ENCODE measurements at places on chromosomes 11 and 22.

DNA sequence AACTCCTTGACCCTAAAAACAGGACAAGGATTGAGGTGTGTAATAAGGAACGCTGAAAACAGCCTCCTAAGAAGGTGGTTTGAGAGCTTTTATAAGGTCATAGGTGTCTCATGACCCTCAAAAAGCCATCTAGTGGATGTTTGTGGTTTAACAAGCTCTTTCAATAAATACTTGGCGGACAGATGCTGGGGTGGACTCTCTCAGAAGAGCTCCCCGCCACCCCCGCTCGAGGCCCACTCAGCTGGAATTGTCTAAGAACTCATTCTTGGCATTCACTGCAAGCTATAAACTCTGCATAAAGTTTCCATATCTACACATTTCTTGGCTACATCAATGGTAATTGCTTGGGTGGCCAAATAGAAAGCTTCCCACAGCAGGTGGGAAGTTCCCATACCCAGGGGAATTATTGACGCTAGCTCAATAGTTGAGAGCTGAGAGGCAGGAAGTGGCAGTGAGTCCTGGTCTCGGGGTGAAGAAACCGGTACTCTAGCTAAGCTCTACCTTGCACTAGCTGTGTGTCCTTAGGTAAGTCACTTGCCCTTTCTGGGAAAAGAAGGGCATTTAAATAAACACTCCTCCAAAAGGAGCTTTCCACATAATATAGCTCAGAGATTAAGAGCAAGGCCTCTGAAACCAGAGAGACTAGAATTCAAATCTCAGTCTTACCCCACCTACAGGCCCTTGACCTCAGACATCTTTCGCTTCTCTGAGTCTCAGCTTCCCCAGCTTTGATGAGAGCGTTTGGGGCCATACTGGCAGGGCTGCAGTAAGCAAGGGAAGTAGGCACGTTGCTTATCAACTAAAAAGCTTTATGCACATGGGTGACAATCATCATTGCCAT is 6.4 kb downstream of the MS4A15 start:
- DNase-seq: no peak

DNA sequence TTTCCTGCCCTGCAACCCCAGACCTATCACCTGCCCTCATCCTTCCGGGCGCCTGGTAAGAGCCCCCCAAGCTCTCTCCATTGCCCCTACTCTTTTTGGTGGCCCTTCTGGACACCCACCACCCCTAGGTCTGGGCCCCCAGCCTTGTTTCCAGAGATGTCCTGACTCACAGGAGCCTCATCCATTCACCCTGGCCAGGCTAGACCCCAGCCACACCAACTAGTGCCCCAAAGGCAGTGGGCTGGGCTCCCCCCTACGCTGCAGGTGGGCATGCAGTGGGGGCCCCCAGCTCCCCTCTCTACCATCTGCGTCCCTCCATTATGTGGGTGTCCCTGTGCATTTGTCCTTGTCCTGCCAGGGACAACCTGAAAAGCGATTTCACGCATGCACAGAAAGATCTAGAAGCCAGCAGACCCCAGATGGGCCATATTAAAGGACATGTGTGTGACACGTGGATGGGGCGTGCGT is 1.4 kb downstream of the MRGPRF start:
- DNase-seq: no peak

DNA sequence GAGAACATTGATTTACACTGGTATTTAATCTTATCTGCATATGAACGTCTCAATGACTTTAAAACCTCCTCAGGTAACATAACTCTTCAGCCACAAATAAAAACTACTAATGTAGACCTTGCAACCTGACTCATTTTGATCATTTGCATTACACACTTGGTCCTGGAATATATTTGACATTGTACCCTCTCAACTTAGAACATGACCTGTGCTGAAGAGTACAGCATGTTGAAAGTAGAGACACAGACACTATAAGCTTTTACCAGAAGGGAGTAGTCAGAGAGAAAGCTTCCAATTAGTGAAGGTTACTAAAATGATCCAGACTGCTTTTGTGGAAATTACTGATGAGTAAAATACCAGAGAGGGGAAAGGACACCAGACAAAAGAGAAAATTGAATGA is 390.6 kb upstream of the ANO3 start:
- no peak for DNase-seq

DNA sequence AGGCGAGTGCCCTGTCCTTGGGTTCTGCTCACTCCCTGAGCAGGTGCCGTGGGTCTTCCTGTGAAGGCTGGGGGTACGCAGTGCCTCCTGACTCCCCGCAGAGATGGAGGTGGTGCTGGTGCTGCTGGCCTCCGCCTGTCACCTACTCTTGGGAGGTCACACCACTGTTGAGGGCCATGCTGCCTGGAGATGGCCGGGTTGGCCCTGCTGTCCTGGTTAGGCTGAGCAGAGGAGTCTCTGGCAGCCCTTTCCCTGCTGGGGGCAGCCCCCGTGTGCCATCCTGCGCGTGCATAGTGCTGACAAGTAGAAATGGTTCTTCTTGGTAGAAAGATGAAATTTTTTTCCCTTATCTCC is 49.6 kb downstream of the MUC6 start:
- no peak for DNase-seq

- no peak for DNase-seq
These were observed 46.5 kb upstream of the TH start for GRCh38 chr11:2218031-2218633.

DNA sequence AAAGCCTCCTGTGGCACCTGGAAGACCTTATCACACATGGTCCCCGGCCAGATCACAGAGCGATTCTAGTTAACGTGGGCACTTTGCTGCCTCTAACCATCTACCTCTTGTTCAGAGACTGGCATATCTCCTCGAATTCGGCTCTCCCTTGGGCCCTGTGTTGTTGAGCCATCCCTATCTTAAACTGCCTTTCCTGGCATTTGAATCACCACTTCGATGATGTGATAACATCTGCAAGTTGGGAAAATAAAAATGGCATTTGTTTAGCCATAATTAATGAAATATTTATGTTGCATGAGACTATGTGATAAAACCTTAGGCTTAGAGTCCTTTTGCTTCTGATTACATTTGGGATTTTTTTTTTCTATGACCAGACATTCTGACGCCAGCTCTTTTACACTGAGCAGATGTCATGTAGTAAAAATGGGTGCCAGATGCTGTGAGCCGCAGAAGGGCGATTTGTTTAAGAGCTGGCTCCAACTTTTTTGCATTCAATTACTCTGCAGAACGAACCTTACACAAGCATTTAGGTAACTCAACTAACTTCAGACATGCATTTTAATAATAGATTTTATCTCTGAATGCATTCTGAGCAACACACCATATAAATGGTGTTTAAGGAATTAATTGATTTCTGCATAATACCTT is 58.5 kb upstream of the PARVA start:
- peak; percentile 85 for DNase-seq

- no peak for DNase-seq
These were observed 21.2 kb downstream of the MCM5 start for GRCh38 chr22:35421121-35421520.

- DNase-seq: no peak
These were observed 252.6 kb downstream of the BRD1 start for GRCh38 chr22:49574881-49575702.

- DNase-seq: no peak
These were observed 14.5 kb downstream of the SCGB1A1 start for GRCh38 chr11:62433141-62433903.

- DNase-seq: no peak
These were observed 2.9 kb downstream of the C1QTNF5 start for GRCh38 chr11:119337581-119338317.

- no peak for DNase-seq
These were observed 1.2 kb downstream of the AIP start for GRCh38 chr11:67483831-67484665.

- no peak for DNase-seq
These were observed 5.6 kb downstream of the SLC29A2 start for GRCh38 chr11:66365711-66366619.

- DNase-seq: no peak
These were observed 26.5 kb downstream of the SYT13 start for GRCh38 chr11:45259592-45259991.

DNA sequence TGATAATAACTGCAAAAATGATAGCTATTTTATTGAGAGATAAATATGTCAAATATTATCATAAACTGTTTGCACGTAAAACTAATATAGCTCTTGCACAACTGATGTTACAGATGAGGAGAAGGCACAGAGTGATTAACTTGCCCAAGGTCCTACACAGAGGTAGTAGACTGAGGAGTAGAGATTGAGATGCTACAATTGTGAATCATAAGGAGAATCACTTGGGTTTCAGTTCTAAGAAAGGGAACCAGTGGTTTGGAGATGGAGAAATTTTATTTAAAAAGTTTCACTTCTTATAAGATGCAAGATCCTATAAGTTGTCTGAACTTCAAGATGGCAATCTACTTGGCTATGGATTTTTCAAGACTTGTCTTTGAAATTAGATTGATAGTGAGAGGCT is 224.8 kb upstream of the RAG2 start:
- no peak for DNase-seq

GRCh38 chr22:23503142-23503541 is 76.9 kb downstream of the IGLL1 start:
- DNase-seq: no peak

DNA sequence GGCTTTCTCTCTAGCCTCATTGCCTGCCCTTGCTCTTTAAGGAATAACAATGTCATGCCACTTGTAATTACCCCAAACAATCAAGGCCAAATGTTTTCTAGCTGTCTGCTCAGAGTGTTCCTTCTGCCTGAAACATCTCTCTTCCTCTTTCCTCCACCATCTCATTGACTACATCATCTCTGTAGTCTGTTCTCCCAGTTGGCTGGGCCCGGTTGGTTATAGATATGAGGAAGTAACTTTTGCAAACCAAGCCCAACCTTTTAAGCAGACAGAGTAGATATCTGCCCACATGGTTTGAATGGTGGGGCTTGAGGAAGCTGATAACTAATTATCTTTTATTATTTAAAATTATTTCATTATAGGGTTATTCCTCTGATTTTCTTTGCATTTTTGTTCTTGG is 104.5 kb downstream of the NTM start:
- no peak for DNase-seq

DNA sequence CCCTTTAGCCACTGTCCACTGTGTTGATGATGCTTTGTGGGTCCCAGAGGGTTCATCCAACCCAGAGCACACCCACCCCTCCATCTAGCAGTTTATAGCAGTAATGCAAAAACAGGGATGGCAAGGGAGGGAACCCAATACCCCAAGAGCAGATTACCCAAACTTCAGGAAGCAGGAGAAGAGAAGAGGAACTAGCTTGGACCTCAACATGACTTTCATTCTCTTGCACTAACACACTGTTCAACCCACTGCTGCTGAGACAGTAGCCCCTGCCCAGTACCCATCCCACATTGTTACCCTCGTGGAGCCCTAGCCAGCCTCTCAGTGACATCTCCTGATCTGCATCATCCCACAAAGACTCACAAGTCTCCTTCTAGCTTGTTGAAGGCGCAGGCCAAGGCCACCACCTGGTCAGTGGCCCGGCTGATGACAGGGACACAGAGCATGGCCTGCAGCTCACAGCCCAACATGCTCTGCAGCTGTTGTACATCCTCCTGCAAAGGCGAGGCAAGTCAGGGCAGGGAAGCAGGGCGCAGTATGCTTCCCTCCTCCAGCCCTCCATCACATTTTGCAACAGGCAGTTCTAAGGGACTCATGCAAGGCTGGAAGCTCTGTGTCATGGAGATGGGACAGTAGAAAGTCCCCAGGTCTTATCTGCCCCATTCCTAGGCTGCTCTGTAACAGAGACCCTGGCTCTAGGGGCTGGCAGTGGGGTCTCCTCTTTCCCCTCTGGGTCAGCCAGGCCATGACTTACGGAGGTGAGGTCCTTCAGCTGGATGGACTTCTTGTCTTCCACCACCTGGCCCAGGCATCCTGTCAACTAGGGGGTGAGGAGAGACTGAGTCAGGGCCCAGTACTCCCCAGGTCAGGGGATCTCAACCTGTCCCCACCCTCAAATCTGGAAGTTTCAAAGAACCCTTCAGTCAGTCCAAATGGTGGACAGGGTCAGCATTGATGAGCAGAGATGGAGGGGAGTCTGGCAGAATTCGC is 85.5 kb downstream of the PDE2A start:
- DNase-seq: no peak

DNA sequence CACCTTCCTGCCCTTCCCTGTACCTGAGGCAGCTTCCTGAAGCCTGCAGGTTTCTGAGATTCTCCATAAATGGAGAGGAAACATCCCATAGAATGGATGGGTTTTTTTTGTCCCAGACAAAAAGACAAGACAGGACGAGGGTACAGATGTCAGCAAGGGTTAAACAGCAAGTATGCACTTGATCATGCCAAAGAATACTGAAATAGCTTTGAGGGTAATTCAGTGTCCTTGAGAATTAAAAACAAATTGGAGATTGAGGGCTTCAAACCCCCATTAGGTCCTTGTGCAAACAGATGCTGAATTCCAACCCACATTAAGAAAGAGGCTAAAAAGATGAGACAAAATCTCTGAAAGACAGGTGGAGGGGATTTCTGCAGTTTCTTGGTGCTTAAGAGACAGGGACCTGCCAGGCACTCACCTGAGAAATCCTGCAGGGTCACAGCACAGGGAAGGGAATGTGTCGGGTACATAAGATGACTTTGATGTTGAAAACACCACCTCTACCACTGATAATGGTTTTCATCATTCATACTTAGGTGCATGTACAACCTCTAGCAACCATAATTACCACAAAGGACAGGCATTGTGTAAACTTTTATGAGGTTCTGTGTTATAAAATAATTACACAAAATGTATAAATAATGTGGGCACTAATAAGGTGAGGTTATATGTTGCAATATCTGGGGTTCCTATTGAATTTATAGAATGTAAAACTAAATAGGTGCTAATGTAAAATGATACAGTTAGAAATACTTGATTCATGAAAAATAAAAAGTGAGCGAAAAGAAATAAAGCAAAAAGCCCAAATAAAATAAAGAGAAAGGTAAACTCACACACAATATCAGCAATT is 107.1 kb upstream of the TOP3B start:
- DNase-seq: no peak

DNA sequence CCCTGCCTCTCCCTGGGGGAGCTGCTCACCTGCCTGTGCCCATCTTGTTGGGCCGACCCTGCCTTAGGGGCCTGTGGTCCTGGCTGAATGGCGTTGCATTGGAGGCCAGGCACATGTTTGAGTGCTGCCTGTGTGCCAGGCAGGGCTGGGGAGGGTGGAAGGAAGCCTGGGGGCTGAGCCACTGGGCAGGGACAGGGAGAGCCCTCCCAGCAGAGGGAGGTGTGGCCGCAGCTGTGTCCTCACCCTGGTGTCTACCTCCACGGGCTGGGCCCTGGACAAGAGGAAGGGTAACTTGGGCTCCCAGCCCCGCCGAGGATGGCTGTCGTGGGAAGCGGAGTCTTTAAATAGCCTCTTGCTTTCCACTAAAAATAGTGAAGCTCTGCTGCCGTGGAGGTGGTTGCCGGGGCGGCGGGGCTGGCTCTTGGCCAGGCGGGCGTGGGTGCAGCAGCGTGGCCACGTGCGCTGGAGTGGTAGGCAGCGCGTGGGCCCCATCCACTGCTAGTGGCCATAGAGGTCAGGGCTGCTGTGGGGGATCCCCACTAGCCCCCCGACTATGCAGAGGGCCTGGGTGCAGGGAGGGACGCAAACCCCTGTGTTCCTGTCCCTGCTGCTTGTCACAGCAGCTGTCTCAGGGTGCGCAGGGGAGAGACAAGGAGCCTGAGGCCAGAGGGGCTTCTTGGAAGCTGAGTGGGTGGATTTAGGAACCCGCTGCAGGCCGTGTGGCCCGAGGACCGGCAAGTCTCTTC is 6.2 kb downstream of the ZDHHC8 start:
- DNase-seq: no peak
